ENCODE measurements at places on chromosomes 7 and 10.

DNA sequence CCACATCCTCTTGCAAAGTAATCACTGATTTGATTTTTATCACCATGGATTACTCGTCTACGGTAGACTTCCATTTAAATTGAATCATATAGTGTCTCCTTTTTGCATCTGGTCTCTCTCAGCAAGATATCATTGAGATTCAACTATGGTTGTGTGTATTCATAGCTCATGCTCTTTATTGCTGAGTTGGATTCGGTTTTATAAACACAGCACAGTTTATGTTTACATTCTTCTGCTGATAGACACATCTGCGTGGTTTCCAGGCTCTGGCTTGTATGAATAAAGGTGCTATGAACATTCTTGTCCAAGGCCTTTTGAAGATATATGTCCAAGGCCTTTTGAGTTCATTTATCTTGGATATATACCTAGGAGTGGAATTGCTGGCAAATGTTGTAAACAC is 356.5 kb upstream of the CELF2 start:
- DNase-seq = no peak

DNA sequence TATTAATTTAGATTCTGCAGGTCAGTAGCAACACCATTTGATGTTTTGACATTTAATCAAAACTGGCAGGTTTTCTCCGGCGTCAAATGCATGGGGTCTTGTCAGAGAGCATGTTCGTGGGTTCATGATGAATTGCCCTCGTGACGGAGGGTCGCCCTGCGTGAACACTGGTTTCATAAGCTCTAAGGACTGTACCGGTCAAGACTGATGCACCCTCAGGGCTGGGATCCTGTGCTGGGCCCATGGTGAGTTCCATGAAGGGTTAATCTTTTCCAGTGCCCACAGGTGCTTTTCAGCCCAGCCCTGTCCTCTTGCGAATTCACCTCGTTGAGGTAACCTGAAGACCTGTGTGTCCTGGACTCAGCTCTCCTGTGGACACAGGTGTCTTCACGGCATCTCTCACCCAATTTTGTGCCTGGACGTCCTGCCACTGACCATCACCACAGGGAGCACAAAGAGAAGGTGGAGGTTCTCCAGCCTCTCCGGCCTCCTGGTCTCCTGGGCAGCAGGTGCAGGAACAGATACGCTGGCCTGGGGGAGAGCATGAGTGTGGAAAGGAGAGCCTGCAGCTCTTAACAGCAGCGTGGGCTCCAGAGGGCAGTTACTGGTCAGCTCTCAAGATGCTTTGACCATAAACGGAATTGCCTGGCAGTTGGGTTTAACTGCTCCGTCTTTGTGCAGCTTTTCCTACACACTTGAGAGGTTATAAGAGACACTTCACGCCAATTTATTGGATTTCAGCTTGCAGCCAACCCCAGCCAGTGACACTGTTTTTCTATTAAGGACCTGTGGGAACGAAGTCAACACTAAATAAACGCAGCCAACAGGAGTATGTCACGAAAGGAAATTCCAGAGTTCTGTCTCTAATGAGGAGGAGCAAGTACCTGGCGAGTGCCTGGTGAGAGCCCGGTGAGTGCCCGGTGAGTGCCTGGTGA is 37.4 kb upstream of the CFAP46 start:
- no peak for DNase-seq

GRCh38 chr7:51970961-51971665 is 654.5 kb upstream of the COBL start:
- no peak for DNase-seq

DNA sequence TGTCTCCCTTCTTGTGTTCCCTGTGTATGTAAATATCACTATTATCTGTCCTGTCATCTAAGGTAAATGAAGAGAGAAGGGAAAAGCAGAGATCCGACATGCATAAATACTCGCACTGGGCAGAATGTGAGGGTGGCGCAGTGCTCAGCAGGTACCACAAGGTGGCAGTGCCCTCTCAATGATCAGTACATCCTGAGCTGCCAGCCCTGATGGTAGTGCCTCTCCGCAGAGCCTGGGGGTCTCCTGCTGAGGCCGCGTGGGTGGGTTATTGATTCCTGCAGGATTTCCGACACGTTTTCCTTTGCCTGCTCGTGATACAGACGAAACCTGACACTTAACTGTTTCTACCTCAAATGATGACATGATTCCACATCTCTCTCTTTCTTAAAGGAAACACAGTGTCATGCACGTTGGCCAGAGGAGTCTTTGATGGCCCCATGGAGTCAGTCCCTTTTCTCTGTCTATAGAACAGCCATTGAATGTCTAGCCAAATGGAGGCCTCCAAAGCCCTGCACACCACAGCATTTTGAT is 19.8 kb downstream of the RGR start:
- DNase-seq = peak; percentile 62

DNA sequence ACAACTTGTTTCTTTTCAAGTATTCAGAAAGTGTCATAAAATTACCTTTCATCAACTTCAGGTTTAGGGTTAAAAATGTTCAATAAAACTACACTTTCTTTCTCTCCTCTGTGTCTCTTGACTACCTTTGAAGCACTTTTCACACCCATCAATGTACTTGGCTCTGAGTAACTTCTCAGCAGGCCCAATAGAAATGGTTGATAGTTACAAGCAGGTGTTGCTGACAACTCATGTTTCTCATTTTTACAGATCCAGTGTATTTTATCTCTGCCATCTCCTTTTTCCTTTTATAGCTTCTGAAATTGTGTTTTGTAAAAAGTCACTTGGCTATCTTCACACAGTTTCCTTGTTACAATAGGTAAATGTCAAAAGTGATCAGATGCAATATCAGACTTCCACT is 348.0 kb downstream of the PHTF2 start:
- no peak for DNase-seq

GRCh38 chr10:34364253-34365037 is 450.7 kb downstream of the PARD3 start:
- no peak for DNase-seq

- no peak for DNase-seq
These were observed 40.6 kb upstream of the ECHDC3 start for GRCh38 chr10:11701451-11702095.

DNA sequence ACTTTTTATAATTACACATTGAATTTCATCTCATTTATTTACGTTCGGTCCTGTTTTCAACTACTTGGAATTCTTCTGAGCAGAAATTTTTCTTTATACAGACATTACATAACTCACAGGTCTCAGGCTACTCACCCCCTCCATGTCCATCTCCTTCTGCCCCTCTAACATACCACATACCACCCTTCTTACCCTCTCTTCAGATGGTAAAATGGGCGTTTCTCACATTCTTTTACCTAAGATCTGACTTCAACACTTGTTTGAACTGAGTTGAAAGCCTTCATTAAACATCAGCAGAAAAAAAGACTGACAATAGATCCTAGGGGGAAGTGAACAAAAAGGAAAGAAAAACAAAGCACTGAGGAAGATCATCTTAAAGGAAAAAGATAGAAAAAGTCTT is 309.7 kb downstream of the CTNNA3 start:
- no peak for DNase-seq

GRCh38 chr10:21513405-21513788 is 12.1 kb downstream of the SKIDA1 start:
- no peak for DNase-seq

DNA sequence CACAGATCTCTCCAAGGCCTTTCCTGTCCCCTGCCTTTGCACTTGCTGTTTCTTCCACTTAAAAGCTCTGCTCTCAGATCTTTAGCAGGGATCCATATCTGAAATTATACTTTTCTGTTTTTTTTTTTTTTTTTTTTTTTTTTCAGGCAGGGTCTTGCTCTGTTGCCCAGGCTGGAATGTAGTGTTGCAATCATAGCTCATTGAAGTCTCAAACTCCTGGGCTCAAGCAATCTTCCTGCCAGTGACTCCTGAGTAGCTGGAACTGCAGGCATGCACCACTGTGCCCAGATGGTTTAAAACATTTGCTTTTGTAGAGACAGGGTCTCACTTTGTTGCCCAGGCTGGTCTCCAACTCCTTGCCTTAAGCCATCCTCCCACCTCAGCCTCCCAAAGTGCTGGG is 5.0 kb upstream of the TSPAN15 start:
- no peak for DNase-seq

- no peak for DNase-seq
These were observed 35.3 kb upstream of the HIBADH start for GRCh38 chr7:27697861-27698430.

DNA sequence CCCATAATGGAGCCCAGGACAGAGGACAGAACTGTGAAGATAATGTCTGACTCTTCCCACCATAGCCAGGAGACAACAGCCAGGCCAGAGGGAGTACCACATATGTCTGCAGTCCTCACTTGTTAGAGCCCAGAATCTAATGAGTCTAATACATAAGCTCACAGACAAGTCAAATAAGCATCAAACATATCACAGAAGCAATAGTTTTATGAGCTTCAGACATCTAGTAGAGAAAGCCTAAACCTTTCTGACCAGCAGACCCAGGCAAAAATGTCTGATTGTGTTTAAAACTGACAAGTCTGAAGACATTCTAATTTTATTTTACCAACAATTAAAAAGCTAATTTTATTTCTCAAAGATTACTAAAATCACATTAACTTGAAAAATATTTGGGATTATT is 75.5 kb downstream of the MAPK8 start:
- no peak for DNase-seq

DNA sequence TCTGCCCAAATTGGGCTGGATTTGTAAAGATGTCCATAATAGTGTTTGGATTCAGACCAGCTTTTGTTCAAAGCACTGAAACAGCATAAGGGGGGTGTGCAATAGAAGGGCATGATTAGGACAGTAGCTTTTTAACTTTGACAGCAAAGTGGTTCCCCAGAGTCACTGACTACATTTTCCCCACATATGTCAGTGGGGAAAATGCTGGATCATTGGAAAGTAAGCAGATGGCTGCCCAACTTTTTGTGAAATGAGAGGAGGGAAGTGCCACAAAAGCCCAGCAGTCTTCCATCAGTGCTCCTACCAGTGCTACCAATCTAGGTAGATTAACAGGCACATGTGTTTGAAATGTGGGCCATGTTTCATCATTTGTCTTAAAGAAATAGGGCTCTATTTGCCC is 162.8 kb downstream of the FZD1 start:
- no peak for DNase-seq

DNA sequence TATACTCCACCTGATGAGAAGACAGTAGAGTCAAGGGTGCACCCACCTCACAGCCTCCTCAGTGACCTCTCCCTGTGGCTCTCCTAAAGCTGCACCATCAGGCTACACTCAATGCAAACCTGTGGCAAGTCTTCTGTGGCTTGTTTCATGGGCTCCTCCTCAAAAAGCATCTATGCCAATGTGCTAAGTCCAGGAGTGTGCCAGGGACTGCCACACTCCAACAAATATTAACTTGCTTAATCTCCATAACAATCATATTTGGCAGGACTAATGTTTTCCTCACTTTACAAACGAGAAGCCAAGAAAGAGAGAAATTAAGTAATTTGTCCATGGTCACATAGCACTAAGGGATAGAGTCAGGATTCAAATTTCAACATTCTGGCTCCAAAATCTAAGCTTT is 11.9 kb downstream of the NRAP start:
- no peak for DNase-seq

- no peak for DNase-seq
These were observed 18.8 kb downstream of the SLK start for GRCh38 chr10:103985726-103986125.

DNA sequence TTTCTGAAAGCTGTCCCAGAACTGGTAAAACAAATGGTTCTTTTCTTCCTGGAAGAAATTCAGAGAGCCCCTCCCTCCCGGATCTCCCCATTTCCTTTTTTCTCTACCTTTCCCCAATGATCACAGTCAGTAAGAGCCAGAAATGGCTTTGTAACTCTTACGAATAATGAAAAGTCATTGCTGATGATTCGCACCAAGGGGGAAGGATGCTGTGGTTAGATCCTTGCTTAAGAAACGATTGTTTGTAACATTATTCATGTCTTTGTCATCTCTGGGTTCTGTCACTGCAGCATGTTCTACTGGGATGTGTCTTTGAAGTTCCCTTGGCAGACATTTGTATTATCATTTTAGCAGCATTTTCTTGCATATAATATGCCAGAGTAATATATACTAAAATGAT is 138.9 kb downstream of the CACNB2 start:
- no peak for DNase-seq

DNA sequence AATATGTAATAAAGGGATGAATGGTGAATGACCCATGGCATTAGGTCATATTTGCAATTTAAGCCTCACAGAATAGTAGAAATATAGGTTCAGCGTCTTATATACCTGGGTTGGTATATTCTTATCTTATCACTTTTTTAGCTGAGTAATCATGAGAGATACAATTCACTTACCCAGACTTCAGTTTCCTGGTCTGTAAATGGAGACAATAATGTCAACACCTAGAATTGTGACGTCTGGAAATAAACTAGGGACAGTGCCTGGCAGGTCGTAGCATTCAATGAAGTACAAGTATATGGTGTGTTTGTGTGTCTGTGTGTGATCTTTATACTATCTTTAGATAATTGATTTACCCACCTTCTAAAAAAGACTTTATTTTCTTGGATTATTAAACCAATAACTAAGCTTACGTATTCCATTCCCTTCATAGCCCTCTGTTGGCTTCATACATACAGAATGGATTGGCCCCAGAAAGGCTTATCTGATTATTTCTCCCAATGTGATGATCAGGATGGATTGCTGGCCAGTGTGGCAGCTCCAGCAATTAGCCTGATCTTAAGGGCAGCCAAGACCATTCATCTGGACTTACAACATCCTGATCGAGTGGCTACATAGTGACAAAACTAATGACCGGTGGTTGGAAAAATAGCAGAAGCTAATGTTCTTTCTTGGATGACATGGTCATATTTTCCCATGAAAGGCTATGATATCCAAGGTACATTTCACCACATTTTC is 121.2 kb upstream of the NPVF start:
- DNase-seq = no peak

GRCh38 chr7:75958802-75959543 is 35.4 kb downstream of the TMEM120A start:
- DNase-seq = no peak

DNA sequence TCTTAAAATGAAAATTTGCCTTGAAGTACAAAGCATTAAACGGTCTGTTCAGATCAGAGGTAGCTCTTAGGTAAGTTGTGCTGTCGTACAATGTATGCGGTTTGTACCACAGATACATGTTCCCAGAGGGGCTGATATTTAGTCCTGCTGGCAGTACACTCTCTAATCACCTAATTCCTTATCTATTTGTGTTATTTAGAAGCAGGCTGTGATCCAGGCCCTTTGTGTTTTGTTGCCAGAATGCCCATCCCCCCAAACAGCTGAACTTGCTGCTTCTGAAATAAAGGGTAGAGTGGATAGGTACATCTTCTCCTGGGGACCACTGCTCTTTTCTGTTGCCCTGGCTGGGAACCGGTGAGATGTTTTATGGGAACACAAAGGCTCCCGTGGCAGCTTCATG is 84.5 kb downstream of the SND1 start:
- DNase-seq = no peak

GRCh38 chr7:44195889-44196288 is 4.9 kb upstream of the YKT6 start:
- DNase-seq = no peak

DNA sequence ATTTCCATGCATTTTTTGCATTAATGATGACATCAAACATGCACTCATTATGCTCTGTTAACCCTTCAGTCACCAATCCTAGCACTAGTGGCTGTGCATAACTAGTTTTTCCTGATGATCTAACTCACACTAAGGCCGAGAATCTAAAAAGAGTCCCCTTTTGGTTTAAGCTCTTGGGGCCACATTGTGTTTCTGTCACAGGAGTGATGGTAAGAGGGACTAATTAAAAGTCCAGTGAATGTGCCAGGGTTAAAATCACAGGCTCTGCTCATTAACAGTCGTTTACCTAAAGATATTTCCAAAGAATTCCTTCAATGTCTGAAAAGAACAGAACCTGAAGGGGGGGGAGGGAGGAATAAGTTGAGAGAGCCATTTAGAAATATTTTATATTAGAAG is 359.0 kb upstream of the ANKRD30A start:
- no peak for DNase-seq
